ENCODE measurements at places on chromosomes 4 and X.

GRCh38 chr4:20126906-20127305, 124.8 kb upstream of the SLIT2 start:
- DNase-seq: no peak

- DNase-seq: no peak
These were observed 662 bp downstream of the APBB2 start for GRCh38 chr4:41213625-41214135.

DNA sequence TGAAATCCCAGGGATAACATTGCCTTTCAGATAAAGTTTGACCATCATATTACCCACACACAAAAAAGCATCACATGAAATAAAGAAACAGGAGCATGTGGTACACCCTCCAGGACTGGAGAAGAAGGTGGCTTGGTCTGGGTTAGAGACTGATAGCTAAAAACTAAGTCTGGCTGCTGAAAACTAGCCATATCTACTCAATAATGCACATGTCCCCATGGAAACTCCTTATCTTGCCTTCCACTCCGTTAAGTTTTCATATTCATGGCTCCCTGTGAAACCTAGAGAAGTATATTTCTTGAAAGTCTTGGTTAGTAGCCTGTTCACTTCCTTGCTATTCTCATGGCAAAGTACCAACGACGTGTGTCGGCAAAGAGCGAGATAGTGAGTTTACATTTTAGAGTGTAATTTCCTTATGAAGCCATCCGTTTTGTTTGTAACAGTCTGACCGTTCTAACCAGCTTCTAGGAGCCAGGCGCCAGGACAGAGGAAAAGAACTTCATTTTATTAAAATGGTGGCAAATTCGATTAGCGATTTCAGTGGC, 6.7 kb upstream of the DCTD start:
- no peak for DNase-seq

DNA sequence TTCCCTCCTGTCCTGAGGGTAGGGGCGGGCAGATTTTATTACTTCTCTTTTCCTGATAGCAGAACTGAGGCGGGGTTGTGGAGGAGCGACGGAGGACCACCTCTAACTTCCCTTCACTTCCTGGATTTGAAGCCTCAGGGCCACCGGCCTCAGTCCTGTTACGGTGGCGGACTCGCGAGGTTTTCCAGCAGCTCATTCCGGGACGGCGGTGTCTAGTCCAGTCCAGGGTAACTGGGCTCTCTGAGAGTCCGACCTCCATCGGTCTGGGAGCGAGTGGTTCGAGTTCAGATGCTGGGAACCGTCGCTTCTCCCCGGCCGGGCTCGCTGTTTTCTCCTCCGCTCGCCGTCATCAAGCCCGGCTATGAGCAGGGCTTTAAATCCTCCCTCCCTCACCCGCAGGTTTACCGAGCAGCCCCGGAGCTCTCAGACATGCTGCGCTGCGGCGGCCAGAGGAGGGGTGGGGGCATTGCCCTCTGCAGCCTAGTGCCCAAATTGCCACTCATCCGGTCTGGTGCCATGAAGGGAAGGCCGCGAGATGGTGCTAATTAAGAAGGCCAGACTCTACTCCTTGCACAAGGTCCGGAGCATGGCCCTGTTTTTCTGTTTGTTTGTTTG, 23.3 kb downstream of the HAND2 start:
- DNase-seq: no peak

- no peak for DNase-seq
These were observed 1.3 kb upstream of the MAGEC1 start for GRCh38 chrX:141902366-141902765.

DNA sequence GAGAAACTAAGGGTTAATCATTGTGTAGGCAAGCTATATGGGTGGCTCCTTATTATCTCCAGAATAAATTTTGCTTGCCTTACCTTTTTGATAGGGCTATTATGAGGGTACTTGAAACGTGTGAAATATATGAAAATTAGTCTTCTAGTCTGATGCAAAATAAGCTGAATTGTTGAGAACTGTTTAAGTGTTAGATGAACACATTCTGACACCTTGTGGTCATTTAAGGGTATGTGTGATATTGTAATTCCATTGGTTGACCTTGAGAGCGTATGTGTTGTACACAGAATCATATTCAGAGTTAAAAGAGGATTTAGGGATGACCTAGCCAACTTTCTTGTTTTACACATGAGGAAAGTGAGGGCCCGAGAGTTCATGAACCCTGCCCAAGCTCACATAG, 44.6 kb upstream of the LINC00632 start:
- DNase-seq: no peak

DNA sequence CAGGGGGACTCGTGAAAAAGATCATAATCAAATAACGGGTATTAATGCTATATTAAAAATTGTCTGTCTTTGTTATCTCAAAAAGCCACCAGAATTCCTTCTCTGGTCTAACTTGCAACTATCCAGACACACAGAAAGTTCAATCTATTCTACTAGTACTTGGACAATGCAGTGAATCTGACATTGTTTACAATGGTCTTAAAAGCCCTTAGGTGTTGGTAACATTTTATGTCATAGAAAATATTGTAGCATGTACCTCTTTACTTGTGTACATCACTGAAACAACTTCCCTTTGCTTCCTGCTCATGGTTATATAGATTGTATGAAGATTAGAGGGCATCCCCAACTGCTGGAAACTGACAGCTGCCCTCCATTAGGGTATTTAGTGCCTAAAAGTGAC, 71.1 kb upstream of the PPP3CA start:
- DNase-seq: no peak

DNA sequence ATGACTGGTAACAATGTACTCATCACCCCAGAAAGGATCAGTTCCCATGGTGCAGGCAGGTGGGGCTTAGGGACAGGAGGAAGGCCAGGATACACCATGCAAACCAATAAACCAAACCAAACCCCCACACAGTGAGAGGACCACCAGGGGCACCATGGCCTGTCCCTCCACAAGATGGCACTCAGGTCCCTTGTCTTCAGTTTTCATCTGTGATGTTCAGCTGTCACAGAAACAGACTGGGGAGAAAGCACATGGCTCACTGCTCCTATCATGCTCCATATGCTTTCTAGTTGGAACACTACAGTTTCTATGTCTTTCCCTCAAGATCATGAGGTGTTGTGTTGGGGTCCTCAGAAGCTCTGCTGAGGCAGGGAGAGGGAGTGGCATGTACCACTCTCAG, 10.1 kb downstream of the HS3ST1 start:
- no peak for DNase-seq

- no peak for DNase-seq
These were observed 23.6 kb downstream of the CPE start for GRCh38 chr4:165402375-165402774.

DNA sequence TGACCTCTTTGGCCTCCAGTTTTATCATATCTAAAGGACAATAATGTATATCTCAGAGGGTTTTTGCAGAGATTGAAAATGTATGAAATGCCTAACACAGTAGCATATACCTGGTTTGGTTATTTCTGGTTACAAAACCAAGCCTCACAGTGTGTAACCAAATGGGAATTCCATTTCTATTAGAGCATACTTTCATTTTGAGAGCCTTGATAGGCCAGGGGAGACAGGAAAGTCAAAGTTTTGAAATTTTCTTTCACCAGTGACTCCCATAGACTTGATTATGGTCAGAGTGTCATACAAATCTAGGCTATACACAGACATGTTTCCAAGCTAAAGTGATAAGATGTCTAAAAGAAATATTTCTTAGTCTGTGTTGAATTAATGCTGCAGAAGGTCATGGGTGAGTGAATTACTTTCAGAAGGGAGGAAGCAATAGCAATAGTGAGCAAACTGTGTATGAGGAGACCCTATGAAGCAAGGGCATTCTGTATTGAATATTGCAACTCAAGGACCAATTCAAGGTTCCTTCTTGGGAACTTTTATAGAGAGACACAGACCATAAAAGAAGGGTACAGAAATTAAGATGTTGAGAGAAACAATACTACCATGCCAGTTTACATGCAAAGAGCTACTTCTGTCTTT, 151.1 kb downstream of the PDE5A start:
- no peak for DNase-seq

- no peak for DNase-seq
These were observed 3.2 kb upstream of the CCKAR start for GRCh38 chr4:26493461-26493860.

DNA sequence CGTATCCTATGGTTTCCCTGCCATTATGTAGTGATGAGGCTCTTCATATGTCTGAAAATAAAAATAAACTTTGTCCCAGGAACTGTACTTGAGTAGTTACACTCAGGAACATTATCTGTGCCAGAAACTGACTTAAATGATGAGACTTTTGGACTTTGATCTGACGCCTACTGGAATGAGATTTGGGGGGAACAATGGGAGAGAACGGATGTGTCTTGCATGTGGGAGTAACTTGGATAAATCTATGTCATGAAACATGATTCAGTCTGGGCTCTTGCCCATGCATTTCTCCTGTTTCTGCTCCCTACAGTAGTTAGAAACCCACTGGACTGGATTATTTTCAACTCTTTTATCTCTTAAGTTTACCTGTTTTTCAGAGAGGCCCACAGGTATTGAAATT, 2351.4 kb downstream of the PCDH7 start:
- no peak for DNase-seq

DNA sequence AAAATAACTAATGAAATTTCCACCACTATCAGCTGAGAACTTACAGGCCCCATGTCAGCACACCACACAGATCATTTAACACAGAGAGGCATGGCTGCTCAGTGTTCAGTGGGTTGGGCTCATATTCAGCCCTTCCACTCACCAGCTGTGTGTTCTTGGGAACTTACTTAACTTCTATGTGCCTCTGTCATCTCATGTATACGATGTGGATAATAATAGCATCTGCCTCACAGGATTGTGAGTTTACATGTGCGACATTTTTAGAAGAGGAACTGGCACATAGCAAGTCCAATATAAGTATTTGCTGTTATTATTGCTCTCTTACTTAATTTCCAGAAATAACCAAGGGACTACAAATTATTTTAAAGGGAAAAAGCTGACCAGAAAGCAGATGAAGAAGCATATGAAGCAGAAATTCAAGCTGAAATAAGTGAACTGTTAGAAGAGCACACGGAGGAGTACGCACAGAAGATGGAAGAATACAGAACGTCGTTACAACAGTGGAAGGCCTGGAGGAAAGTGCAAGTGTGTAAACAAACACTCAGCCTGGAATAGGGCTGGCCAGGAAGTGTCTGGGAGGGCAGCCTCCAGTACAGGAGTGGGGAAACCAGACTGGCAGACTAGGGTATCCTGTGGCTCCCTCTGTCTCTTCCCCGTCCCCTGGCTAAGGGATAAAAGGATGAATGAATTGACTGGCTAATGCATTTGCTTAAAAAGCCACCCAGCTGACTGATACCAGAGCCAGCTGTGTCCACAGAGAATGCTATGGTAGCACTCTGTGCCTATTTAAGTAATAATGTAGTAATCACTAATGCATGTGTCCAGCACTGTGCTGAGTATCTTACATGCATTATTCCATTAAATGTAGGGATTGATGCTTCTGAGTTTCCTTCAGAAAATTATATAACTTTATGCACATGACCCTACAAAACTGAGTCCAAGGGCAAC, 67.1 kb downstream of the CC2D2A start:
- no peak for DNase-seq

GRCh38 chrX:101407748-101408531, at the start of the genes GLA and HNRNPH2:
Gene GLA (minus strand): TSS chrX:101407925. CDS start chrX:101407903, 22 bp downstream.
Gene HNRNPH2 (plus strand): TSS chrX:101408222. CDS start chrX:101411989, 3,767 bp downstream.
- peak; percentile 77 for DNase-seq

All from CD4-positive, alpha-beta T cell (primary cell).